ENCODE measurements at places on chromosomes 16 and 17.

- DNase-seq: peak; percentile 14
Measured at GRCh38 chr16:275786-276232, at the start of gene RGS11. Gene RGS11 (minus strand): TSS chr16:275944. CDS start chr16:275911, 33 bp downstream.

DNA sequence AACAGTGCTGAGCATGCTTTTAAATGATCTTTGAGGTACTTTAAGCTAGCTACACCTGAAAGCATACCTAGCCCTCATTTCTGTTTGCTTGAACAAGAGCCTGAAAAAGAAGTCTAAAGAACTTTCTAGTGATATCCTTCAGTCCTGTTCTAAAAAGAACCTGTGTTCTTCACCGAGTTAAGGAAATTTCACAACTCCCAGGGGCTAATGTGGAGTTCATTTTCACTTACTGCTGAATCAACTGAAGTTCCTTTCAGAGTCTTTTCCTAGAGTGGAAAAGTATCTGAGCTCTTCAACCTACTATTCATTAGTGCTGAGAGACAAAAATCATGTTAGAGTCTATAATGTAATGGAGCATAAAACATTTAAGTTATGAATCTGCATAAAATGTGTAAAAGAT lies 66.9 kb downstream of the CHD9 start:
- DNase-seq: no peak

GRCh38 chr16:25270577-25270976 lies 12.9 kb upstream of the ZKSCAN2 start:
- DNase-seq: no peak

GRCh38 chr17:20121359-20122253 lies 112.4 kb downstream of the SPECC1 start:
- DNase-seq: peak; percentile 38

GRCh38 chr16:50836121-50836621 lies 94.3 kb downstream of the CYLD start:
- no peak for DNase-seq

DNA sequence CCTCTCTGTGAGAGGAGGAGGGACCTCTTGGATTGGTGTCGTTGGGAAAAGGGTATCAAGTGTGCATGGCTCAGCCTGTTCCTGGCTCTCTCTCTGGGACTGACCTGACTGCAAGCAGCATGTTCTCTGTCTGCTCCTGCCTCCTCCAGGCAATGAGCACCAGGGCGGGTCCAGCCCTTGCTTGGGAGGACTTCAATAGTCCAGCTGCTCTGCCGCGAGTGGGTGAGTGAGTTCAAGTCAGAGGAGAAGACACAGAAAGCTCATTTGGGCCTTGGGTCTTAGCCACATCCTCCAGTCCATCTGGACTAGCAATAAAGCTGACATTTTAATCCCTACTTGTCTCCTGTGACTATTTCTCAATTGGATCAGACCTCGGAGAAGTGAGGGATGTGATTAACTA lies 25.2 kb upstream of the TNS4 start:
- no peak for DNase-seq

GRCh38 chr17:50841949-50842354 lies 6.6 kb downstream of the WFIKKN2 start:
- peak; percentile 82 for DNase-seq

DNA sequence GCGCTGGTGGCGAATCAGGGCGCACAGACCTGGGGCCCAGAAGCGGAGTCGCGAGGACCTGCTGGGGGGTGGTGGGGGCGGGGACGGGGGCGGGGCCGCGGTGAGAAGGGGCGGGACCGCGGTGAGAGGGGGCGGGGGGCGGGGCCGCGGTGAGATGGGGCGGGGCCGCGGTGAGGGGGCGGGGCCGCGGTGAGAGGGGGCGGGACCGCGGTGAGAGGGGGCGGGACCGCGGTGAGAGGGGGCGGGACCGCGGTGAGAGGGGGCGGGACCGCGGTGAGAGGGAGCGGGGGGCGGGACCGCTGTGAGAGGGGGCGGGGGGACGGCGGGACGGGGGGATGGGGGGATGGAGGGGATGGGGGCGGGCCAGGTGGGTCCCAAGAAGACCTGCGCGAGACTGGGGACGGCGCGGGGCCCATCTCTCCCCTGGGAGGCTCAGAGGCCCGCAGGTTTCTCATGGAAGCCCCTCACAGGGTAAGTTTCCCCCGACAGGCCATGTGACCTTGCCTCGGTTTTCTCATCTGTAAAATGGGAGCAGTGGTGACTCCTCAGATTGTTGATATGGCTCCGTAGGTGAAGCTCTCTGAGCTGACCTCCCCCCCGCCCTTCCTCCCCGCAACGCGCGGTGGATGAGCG lies 28.6 kb upstream of the DBNDD1 start:
- DNase-seq: no peak

DNA sequence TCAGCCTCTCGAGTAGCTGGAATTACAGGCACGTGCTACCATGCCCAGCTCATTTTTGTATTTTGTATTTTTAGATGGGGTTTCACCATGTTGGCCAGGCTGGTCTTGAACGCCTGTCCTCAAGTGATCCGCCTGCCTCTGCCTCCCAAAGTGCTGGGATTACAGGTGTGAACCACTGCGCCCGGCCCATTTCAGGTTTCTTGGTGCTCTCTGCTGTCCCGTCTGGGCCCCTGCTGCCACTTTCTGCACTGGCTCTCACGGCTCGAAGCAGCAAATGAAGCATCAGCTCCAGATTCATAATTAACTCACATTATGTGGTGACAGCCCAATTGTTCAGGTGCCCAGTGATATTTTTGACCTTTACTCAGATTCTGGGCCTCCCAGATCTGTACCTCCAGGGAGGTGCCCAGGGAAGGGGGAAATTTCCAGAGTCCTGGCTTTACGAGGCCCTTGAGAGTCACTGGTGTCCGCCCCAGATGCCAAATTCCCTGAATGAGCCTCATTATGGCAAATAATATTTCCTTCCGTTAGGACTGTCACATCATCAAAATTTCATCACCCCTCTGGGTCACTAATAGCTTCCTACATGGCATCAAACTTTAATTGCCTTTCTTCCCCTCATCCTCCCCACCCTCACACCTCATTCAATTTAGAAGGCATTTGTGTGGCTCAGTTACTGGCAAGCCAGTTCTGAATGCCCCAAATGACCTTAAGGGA lies 9.0 kb downstream of the SDK2 start:
- DNase-seq: no peak

DNA sequence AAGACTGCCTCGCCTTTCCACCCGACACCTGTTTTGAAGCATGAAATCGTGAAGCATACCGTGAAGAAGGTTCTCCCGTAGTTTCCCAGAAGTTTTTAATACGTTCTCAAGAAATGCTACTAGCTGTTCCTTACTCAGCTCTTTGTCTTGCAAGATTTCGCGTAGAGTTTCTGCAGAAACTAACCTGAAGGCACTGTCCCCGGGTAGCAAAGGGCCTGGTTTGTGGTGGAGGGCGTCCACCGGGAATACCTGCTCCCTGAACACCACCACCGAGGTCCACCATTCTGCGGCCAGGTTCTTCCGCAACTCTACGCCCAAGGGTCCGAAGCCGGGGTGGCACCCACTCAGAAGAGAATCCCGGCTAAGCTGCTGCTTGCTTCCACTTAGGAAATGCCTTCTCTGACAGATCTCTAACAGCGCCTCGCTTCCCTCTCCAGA lies 487 bp downstream of the POLG2 start:
- no peak for DNase-seq

GRCh38 chr17:4953451-4953961 lies 2.6 kb downstream of the ENO3 start:
- DNase-seq: no peak

Measured in BE2C (cell line).